D341Med (cell line): ENCODE measurements at places on chromosomes 5 and 9.

GRCh38 chr5:156934450-156935211 lies 28.4 kb downstream of the TIMD4 start:
- DNase-seq: peak; percentile 36

- DNase-seq: no peak
Measured at GRCh38 chr5:172633403-172633970, 7.6 kb upstream of the NEURL1B start.

DNA sequence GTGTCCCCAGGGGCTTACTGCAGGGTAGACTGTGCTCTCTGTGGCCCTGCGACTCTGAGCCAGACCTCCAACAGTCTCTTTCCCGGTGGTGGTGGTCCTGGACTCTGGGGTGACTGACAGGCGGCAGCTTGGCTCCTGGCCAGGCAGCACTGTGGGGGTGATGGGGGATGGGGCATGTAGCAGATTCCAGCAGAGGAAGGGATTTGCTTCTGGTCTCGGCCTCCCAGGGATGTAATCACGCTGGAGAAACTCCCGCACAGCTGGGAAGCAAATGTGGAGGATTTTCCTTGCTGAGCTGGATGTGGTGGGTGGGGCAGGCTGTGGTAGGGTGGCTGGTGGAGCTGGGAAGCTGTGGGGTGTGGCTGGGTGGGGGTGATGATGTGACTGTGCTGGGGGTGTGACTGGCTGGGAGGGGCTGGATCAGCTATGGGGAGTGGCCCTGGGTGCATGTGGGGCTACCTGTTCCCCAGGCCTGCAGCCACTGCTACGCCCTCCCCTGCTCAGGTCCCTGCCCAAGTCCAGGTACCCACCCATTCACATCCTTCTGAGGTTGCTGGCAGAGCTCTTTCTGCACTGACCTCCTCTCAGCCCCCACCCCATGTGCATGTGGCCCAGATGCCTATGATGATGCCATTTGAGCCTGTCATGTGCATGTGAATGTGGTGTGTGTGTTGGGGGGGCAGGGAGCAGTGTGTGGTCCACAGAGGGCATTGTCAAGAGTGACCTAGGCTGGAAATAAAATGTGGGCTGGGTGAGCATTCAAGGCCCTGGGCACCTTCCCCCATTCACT lies 3.8 kb downstream of the NDST1 start:
- DNase-seq: no peak

GRCh38 chr5:141945511-141946051 lies 12.4 kb downstream of the PCDH12 start:
- DNase-seq: no peak

GRCh38 chr5:6397536-6398269 lies 19.4 kb upstream of the MED10 start:
- no peak for DNase-seq

DNA sequence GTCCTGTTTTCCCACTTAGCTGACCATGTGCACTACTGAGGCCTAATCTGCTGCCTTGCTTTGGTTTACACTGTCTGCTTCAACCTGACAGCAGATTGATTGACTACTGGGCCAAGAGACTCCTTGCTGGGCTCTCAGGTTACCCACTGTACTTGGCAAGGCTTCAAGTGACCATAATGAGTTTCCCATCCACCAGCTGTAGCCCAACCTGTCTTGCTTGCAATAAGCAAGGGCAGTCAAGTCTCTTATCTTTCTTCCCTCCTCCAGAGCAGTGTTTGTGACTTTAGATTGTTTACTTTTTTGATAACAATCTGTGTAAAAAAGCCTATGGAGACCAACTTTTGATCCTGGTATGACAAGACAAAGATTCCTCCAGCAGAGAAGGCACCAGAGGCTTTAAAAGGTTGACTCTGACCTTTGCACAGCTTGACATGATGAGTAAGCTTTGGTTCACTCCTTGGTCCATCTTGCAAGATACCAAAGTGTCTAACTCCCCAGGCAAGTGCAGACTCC lies 912.3 kb upstream of the SEMA6A start:
- DNase-seq: no peak

DNA sequence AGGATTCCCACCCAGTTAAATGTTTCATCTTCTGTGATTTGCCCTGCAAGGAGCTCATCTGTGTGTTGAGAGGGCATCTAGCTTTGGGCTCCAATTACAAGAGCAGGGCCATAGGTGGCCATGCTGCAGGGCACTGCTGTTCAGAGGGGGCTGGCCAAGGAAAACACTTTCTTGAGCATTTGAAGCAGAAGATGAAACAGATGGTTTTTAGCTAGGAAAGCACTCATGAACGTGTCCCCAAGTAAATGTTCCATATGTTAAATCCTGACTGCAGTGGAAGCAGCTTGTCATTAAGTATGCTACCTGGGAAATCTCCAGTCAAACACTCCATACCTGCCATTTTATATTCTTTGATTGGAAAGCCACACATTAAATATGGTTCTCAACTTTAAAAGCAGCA lies 176.6 kb downstream of the FBXL7 start:
- DNase-seq: no peak

DNA sequence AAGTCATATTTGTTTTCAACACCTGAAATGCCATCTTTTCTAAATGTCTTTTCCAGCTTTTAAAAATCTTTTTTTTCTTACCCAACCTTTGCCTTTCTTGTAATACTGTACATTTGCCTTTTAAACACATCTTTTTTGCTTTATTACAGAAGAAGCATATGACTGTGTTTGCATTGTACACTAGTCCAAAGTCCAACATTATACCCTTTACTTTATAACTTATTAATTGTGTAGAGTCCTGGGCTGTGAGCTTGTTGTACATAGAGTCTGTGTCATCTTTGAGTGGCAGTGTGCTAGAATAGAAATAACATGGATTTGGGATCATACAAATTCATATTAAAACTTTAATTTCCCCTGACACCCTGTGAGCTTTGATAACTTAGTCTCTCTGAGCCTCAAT lies 23.7 kb downstream of the CWC27 start:
- DNase-seq: no peak

DNA sequence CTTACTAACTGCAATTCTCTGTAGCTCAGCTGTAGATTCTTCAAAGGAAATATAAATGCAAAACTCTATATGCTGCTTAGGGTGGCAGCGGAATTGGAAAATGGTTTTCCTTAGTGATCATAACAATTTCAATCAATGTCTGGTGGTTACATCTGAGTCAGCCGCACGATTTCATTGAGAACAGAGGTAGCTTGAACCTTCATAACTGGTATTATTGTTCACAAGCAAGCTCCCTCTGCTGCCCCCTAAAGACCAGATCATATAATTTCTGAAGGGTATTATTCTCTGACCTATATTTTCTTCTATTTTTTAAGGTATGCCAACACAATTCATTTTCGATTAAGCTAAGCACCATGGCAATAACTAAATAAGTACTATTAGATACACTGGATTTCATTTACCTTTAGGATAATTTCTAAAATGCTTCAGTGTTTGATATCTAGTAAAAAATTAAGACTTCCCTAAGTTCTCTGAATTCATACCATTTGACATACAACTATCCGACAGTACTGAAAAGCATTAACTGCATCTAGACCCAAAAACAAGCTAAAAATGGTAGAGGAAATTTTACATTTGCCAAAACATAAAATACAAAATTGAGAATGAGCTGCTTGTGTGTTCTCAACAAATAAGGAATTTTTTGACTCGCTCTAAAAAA lies 181.1 kb upstream of the SPEF2 start:
- no peak for DNase-seq

DNA sequence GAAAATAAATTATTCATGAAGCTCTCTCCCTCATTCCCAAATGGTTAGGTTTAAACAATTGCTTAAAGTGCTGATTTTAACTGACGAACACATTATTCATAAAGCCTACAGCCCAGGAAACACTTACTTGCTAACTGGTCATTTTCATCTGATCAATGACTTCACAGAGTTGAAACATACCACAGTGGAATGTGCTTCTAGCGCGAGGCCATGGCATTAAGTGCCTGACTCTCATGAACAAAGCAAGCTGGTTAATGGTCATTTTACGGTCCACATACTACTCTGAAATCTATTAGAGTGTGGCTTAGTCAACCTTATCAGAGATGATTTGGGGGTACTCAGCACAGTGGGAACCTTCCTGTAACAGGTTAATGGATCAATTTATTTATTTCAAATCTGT lies 114.6 kb downstream of the MED27 start:
- no peak for DNase-seq

- DNase-seq: no peak
Measured at GRCh38 chr5:19927919-19928318, 60.1 kb downstream of the CDH18 start.

DNA sequence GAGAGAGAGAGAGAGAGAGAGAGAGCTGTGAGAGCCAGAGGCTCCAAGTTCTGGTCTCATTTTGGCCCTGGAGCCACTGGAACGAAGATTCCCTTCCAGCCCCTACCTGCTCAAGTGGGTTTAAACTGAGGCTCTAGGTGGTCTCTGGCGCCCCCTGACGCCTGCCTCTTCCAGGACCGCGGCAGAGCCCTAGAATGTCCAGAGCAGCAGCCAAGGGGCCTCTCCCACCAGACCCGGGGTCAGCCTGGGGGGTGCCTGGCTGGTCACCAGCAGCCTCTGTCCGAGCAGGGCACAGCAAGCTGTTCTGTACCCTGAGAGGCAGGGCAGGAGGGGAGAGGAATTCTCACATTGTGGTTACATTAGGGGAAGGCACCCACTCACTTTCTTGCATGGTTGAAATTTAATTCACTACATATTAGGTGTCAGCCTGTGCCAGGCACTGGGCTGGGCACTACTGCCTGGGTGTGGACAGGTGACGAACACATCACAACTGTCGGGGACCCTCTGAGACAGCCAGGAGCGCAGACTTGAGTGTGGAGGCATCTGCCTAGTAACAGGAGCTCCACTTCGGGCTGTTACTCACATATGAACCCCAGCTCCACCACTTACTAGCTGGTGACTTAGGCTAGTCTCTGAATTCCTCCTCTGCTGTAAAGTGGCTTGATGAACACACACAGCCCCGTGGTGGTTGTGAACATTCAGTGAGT lies 44.5 kb downstream of the AMBP start:
- DNase-seq: peak; percentile 68

- no peak for DNase-seq
Measured at GRCh38 chr5:133285583-133286021, 233.8 kb downstream of the HSPA4 start.

DNA sequence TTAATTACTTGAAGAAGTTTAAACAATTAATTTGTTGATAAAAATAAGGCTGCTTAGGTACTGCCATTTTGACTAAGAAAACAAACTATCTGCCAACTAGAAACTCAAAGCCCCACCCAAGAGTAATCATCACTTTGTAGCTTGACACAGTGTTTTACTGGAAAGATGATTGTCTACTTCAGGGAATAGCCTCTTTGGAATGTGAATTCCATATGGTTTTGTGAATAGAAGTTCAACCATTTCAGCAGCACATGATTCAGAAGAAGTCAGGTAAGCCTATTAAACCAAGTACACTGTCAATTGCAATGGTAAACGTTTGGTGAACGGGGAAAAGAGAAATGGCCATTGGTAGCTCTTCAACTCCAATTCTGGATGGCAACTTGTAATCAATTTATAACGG lies 55.2 kb downstream of the PLK2 start:
- DNase-seq: no peak

DNA sequence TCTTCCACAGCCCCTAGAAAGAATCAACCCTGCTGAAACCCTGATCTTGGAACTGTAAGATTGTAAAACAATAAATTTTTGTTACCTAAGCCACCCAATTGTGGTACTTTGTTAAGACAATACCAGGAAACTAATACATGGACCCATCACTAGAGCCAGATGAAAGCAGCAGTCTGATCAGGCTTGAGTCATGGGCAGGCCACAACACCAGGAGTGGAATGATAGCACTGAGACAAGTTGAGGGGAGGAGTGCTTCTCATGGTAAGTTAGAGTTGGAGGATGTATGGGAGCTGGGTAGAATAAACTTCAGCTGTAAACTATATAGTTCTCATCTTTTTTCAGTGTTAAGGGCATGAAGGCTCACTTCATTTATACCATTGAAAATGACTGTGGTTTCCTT lies 164.4 kb upstream of the OR13F1 start:
- DNase-seq: no peak

GRCh38 chr5:66742083-66742895 lies 146.1 kb downstream of the MAST4 start:
- DNase-seq: peak; percentile 52

DNA sequence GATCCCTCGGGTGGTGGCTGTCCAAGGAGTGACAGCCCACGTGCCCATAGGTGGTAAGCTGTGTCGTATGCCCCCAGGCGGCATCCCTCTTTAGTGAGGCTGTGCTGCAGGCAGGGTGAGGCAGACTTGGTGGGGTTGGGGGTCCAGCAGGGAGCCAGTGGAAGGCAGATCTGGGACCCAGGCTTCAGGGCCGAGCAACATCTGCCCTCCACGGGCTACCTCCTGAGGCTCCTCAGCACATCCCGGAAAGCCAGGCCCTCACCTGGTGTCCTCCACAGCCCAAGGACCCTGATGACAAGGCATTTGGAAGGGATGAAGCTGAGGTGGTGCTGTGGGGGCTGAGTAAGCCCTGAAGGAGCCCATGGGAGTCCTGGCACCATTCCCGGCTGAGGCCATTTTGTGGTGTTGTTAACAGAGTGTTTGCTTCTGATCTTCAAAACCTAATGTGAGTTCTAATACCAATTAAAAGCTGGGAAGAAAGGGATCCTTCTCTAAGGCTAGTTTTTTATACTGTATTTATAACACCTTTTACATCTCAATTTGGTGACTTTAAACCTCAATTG lies 295.8 kb upstream of the IRX2 start:
- no peak for DNase-seq

DNA sequence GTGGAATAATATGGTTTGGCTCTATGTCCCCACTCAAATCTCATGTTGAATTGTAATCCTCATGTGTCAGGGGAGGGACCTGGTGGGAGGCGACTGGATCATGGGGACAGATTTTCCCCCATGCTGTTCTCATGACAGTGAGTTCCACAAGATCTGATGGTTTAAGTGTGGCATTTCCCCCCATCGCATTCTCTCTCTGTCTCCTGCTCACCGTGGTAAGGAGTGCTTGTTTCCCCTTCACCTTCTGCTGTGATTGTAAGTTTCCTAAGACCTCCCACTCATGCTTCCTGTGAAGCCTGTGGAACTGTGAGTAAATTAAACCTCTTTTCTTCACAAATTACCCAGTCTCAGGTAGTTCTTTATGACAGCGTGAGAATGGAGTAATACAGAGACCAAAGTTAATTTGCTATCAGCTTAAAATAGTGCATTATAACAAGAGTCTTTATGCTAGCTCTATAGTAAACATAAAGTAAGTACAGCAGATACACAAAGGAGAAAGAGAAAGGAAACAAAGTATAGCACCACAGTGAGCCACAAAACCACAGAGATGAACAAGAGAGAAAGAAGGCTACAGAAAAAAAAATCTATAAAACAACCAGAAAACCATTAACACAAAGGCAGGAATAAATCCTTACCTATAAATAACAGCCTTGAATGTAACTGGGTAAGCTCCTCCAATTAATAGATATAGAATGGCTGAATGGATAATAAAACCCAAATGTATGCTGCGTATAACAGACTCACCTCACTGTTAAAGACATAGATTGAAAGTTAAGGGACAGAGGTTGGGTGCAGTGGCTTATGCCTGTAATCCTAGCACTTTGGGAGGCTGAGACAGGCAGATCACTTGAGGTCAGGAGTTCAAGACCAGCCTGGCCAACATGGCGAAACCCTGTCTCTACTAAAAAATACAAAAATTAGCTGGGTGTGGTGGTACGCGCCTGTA lies 39.7 kb downstream of the RAPGEF6 start:
- no peak for DNase-seq

GRCh38 chr9:91039835-91040140 lies 238.2 kb downstream of the SYK start:
- no peak for DNase-seq
